Activated T-cell treated with anti-CD3 and anti-CD28 coated beads, Interleukin-2, amount 50 U/mL, for 72 hours (primary cell): ENCODE measurements at places on chromosomes 5 and 9.

- no peak for DNase-seq
These were observed 315.5 kb downstream of the SLIT3 start for GRCh38 chr5:168985454-168985853.

DNA sequence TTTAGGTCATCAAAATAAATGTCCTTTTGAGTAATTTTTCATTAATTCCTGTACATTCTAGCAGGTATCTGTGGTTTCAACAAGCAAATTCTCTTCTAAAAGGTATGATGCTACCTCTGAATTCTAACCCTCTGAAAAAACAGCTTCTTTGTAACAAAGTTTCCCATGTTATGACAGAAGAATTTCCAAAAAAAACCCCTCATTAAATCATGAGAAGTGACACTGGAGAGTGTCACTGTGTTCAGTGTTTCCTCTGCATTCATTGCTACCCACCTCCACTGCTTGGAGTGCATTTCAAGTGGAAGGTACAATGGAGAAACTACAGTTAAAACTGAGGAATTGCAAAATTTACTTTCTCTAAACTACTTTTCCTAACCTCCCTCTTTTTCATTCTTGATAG, 10.1 kb downstream of the CDKN2A start:
- no peak for DNase-seq

GRCh38 chr5:445591-445990, 2.6 kb downstream of the EXOC3 start:
- DNase-seq, result no peak

DNA sequence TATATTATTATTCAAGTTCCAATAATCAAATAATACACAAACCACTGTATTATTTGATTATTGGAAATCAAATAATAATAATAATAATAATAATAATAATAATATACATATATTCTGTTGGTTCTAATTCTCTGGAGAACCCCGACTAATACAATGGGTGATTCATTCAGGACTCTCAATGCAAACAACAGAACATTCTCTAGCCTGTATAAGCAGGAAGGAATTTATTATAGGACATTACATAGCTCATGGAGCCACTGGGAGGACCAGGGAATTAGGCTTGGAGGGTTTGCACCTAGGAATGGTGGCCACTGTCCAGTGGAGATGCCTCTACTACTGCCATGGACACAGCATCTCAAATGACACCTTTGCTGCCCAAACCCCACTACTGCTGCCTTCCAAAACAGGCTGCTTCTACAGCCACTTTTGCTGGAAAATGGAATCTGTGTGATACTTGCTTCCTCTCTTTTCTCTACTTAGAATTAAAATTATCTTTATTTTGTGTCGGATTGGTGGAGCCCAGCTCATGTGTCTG, 25.9 kb downstream of the PTGS1 start:
- DNase-seq, result no peak

DNA sequence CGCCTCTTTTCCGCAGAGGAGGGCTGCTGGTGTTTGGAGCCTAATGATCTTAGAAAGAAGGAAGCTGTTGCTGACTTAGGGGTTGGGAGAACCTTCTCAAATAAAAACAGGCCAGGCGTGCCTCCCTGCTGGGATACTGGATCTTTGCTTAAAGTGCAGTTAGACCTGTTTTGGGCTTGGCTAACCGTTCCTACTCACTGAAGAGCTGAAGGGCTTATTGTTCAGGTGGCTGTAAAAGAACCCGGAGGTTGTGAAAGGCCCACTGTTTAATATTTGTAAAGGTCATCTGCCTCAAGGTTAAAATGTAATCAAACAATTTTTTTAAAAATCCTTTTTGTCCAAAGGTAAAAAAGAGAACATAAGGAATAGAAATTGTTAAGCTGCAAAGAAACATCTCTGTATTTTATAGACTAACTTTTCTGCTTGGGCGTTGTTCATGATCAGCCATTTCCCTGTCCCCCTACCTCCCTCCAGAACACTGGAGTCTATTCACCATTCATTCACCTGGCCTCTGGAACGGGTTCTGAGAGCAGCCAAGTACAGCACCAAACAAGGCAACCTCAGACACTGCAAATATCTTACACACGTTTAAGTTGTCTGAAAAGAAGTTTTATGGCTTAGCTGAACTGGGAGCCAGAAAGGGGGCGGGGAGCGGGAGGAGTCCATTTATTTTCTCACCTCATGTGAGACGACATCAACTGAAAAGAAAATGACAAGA, 18.6 kb upstream of the MTMR12 start:
- no peak for DNase-seq

DNA sequence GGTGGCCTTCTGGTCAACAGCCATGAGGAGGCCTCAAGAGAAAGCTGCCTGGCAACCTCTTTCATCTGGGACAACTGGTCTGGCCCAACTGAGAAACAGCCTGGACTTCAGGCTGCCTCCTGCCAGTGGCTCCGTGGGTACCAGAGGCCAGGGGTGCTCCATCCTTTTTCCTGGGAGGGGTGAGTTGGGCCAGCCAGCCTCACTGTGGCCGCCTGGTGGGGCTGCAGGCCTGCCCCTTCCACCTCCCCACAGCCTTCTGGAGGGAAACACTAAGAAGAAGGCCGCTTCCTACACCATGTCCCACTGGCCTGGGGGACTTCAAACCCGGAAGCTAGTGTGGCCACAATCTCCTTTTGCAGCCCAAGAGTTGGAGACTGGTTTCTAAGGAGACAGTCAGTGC, 13.8 kb upstream of the NKD2 start:
- no peak for DNase-seq

- no peak for DNase-seq
These were observed 362.1 kb downstream of the EBF1 start for GRCh38 chr5:158737536-158738027.

GRCh38 chr9:134004131-134004873, 12.2 kb upstream of the VAV2 start:
- no peak for DNase-seq

DNA sequence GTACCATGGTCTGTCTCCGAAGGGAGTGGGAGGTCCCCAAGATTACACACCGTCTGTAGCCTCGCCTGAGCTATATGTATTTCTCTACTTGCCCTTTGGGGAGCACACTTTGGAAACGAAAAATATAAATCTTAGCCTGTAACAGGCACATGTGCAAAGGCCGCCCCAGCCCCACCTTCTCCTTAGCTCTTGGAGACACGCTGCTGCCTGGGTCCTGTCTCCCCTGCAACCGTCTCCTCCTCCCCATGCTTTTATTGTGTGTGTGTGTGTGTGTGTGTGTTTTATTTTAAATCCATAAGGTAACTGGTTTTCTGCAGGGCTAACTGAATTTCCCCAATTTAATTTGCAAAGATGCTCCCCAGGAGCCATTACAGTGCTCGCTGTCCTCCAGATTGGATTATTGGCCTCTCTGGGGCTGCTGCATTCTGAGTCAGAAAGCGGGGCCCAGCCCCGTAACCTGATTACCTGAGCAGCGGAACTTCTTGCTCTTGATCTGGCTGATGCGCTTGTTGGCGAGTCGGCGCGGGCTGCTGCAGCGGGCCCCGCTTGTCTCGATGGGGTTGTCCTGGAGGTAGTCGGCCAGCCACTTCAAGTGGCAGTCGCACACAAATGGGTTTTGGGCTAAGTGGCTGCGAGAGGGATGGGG, 193.3 kb upstream of the PANK3 start:
- no peak for DNase-seq

GRCh38 chr9:127389381-127390247, 7.4 kb upstream of the SLC2A8 start:
- DNase-seq, result no peak

DNA sequence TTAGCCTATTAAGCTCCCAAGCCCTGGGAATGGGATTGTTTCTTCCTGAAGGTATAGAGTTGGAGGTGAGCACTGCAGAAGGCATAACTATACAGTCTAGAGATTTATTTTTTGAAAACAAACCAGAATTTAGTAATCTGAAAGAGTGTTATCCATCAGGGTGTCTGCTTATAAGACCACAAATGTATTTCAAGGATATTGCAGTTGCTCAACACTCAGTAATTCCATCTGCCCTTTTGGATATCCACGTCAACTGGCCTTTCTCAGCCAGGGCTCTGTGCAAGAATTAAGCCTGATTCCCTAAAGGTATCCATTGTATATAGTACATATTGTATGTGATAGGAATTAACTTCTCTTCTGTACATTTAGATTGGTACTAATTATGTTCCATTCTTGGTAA, 15.0 kb upstream of the IL31RA start:
- DNase-seq, result no peak

DNA sequence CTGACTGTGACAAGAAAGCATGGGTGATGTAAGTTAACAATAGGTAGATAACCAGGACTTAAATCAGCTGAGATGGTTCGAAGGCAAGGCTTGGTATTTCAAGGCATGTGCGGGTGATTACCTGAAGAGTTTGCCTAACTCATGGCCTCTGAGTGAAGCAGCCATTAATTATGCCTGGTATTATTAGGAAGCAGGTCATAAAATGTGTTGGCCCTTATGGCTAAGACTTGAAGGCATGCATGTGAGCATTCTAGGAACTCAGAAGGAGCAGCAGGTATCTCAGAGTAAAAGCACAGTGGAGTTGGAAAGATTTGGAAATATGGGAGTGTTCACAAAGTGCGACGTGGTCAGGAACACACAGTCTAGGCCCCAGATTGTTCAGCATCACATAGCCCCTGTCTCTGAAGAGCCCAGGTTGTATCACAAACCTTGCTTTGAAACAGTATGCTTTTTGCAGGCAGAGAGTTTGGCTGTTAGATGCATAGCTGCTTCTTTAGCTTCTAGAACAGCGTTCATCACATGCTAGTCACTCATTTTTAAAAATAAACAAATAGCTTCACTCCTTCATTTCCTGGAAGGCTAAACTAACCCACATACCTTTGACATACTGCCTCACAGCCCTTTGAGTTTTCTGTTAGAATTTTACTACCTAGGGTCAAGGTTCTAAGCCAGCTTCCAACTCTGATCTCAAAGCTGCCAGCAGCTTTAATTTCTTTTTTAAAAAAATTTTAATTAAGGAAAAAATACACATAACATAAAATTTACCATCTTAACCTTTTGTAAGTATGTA, 2.1 kb downstream of the HEXB start:
- no peak for DNase-seq

GRCh38 chr5:176529741-176530141, 7.5 kb downstream of the RNF44 start:
- DNase-seq, result no peak

- no peak for DNase-seq
These were observed 78.6 kb downstream of the NTRK2 start for GRCh38 chr9:84748112-84748511.

DNA sequence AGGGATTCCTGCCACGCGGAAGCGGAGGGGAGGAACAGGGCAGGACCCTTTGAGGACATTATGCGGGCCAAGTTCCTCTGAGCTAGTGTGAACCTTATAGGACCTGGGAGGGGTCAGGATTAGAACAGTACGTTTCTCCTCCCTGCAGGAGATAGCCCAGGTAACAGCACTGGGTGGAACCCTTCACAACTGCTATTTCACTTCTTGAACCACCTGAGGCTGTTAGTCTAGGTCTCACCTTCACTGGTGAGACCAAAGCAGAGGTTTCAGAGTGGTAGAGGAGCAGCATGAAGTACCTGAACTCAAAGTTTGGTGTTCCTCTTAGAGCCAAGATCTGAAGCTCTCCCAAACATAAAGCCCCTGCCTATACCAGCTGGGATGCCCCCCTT, 832 bp downstream of the EIF4EBP3 start:
- DNase-seq, result no peak

GRCh38 chr9:15018096-15018637, 107.9 kb upstream of the FREM1 start:
- no peak for DNase-seq

DNA sequence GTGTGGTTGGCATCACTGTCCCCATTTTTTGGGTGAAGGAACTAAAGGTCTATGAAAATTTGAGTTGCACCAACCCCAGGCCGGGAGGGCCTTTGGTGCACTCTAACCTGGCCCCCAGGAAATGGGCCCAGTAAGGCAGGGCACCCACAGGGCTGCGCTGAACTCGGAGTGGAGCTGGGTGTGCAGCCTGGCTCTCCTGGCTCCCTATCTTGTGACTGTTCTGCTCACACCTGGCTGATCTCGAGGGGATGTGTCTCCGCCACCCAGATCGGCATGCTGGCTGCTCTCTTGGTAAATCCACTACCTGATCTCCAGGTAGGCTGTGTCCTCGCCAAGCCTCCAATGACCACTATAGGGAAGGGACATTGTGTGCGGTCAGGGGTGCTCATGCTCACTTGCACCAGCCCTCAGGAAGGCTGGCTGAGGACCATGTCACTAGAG, 259.8 kb downstream of the NSG2 start:
- no peak for DNase-seq

- no peak for DNase-seq
These were observed 344.0 kb downstream of the PTPRD start for GRCh38 chr9:10268531-10269485.

DNA sequence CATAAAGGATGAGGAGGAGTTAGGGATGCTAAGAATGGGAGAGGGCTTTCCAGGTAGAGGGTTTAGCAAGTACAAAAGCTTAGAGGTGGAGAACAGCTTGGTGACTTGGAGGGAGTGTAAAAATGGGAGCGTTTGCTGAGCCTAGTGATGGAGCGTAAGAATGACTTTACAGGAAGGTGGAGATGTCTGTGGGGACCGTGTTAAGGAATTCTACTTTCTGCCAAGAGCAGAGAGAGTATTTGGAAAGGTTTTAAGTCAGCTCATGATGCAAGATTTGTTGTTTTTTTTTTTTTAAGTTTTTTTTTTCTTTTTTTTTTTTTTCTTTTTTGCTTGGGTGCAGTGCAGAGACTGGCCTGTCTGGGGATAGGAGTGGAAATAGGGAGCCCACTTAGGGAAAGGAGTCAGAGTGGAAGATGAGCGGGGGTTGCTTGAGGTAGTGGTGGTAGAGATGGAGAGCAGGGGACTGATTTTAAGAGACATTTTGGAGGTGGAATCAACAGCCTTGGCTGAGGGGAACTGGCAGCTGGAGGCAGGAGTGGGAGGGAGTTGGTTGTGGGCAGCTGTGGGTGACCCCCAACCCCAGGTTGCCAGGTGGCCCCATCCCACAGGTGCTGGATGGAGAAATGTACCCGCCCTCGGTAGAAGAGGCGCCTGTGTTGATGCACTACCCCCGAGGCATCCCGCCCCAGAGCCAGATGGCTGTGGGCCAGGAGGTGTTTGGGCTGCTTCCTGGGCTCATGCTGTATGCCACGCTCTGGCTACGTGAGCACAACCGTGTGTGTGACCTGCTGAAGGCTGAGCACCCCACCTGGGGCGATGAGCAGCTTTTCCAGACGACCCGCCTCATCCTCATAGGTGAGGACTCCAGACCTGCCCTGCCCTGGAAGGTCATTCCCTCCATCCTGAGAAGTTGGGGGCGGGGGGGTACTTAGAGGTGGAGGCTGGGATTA, 12.4 kb downstream of the PTGS1 start:
- no peak for DNase-seq

GRCh38 chr5:143648696-143649095, 163.3 kb upstream of the HMHB1 start:
- DNase-seq, result no peak

DNA sequence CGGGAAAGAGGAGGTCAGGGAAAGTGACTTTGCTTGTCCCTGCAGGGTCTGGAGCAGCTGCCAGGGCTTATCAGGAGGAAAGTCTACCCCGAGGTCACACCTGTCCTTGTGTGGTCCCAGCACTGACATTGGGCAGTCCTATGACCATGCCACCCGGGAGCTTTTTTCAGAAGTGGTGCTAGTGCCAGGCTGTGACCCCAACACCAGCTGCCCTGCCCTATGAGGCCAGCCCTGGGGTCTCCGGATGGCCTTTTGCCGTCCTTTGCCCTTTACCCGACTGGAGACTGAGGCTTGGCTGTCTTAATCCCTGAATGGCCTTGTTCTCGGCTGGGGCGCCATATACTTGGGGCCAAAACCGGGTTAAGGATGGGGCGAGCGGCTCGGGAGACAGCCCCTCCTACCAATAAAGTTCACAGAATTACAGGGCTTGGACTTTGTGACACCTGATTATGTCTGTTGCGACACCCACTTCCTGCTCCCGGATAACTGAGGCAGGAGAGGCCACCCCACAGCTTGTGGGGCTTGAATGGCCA, 22.2 kb upstream of the SLC9A3 start:
- no peak for DNase-seq
